ENCODE measurements at places on chromosomes 16 and 17.

- no peak for DNase-seq
These were observed 9.7 kb downstream of the RPUSD1 start for GRCh38 chr16:778447-778846.

DNA sequence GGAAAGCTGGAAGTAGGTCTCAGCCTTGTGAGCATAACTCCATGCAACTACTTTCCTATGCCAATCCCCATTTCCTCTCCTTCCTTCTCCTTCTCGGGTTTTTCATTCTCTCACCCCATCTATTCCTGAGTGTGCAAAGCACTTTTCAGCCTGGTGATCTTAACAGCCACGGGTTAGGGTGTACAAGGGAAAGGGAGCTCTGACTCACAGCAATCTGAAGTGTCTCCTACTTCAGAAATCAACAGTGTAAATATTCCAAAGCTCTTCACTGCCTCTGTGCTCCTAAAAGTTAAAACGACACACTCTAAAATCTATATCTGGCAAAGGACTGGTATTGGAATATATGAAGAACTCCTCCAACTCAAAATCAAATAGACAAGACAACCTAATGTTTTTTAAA is 268.0 kb upstream of the IRX3 start:
- DNase-seq: no peak

- no peak for DNase-seq
These were observed 1.0 kb downstream of the FLOT2 start for GRCh38 chr17:28896491-28896883.

DNA sequence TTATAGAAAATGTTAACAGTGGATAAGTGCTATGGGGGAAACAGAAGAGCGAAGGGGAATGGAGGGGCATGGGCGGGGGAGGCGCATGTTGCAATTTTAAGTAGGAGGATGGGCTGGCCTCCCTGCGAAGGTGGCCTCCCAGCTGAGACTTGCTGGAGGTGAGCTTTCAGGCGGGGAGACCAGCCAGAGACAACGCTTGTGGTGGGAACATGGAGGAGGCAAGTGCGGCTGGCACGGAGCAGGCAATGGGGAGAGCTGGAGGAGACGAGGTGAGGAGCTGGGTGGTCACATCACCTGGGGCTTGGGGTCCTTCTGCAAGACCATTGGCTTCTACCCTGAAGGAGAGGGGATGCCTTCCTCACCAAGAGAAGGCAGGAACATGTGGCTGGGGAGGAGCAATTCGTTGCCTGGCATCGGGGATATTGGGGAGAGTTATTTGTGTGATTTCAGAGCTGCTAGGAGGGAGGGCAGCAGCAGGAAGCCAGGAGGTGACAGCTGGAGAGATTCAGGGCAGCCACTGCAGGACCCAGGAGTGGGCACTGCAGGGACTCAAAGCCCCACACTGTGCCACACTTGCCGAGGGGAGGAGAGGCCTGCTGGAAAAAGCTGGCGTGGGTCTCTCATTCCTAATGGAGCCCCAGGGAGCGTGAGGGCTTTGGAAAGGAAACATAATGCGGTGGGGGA is 34.4 kb downstream of the PMFBP1 start:
- no peak for DNase-seq

DNA sequence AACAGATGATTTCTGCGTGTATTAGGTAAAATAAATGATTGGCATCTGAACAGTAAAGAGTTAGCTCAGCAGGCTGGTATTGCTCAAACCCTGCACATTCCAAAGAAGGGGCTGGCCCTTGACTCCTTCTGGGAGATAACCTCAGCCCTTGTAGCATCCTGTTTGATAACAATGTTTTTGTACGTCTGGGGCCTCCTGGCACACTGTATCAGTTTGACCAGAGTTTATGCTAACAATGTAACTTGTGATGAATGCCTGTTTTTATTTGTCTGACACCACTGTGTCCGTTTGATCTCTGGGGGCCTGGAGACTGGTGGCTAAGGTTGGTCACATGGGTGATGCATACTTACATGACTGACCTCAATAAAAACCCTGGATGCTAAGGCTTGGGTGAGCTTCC is 43.8 kb upstream of the NDRG4 start:
- DNase-seq: no peak

DNA sequence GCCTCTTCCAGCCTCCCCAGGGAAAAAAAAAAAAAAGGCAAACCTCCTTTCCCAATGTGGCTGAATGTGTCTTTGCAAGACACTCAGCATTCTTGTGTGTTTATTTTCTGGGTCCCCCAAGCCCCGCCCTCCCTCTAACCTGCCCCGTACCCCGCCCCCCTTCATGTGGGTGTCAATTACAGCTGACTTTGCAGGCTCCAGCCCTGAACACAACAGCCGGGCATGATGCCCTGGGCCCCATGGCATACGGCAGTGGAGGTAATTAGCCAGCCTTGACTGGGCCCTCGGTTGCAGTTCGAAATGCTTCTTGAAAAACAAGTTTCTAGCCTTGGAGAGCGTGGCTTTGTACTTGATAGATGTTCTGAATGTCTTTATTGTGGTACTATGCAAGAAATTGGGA is 354.7 kb upstream of the RBFOX1 start:
- DNase-seq: no peak

- DNase-seq: no peak
These were observed 168.1 kb downstream of the ZFHX3 start for GRCh38 chr16:72879846-72880245.

GRCh38 chr16:88515371-88515770 is 54.8 kb upstream of the ZC3H18 start:
- DNase-seq: no peak

- DNase-seq: no peak
These were observed 4.4 kb upstream of the SNX29 start for GRCh38 chr16:11972128-11972527.

- peak; percentile 59 for DNase-seq
These were observed 33.7 kb upstream of the MFSD6L start for GRCh38 chr17:8832711-8833352.

DNA sequence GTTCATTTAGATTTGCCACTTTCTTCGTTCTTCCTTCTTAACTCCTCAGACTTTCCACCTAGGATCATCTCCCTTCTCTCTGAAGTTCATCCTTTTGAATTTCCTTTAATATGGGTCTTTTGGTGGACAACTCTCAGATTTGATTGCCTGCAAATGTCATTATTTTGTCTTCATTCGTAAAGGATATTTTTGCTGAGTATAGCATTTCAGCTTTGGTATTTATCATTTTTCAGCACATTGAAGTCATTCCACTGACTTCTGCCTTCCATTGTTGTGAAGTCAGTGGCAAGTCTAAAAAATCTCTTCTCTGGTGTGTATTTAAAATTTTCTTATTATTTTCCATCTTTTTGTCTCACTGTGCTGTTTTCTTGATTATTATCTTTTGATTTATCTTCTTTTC is 45.4 kb downstream of the GAN start:
- DNase-seq: no peak

DNA sequence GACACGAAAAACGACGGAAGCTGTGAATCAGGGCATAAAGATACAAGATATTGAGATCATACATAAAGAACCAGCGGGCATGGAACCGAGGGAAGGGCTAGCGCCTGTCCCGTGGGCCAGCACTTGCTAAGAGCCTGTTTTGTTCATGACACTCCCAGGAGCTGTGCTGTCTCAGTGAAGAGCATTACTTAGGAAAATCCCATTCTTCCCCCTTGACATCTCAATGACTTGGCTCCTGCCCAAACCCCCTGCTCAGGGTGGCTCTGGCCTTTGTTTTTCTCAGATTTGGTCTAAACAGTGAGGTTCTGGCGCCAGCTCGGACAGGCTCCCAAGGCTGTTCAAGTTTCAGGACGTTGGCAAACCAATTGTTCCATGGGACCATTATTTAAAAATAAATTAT is 79.1 kb upstream of the SEC14L1 start:
- DNase-seq: no peak

DNA sequence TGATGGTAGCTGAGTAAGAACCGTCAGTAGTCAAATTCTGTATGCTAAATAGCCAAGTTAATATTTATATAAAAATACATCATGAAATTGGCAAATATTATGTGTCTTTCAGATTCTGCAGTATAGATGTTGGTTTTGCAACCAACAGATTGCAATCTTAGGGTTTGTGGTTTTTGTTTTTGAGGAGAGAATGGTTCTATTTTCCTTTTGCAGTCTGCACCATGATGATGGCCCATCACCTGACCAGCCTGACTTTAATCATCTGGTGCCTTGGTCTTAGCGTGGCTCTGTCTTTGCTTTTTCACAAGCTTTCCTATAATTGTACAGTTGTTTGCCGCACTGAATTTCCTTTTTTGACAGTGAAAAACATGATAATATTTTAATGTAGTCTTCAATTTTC is 50.7 kb downstream of the NUP93 start:
- no peak for DNase-seq

- peak; percentile 61 for DNase-seq
These were observed 21.6 kb downstream of the POLR3E start for GRCh38 chr16:22318690-22319358.

DNA sequence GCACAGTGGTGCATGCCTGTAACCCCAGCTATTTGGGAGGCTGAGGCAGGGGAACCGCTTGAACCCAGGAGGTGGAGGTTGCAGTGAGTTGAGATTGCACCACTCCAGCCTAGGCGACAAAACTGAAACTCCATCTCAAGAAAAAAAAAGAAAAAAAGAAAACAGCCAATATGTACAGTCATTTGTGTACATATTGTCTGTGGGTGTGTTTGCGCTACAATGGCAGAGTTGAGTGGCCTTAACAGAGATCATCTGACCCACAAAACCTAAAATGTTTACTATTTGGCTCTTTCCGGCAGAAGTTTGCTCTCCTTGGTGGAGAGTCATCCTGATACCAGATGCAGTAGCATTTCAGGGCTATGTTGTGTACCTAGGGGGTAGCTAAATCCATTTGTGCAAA is 57.9 kb downstream of the ARSG start:
- DNase-seq: no peak

GRCh38 chr17:32275060-32276042 is 9.7 kb downstream of the RHBDL3 start:
- DNase-seq: no peak

DNA sequence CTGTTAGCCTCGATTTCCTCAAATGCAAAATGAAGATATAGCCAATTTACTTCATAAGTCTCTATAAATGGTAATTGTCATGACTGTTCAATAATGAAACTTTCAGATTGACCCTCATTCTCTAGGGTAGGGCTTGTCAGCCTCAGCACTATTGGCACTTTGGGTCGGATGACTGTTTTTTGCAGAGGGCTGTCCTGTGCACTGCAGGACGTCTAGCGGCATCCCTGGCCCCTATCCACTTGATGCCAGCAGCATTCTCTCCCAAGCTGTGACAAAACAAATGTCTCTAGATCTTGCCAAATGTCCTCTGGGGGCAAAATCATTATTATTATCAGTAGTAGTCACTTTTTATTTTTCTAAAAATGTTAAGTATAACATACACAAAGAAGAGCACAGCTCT is 24.6 kb downstream of the CDH11 start:
- no peak for DNase-seq

DNA sequence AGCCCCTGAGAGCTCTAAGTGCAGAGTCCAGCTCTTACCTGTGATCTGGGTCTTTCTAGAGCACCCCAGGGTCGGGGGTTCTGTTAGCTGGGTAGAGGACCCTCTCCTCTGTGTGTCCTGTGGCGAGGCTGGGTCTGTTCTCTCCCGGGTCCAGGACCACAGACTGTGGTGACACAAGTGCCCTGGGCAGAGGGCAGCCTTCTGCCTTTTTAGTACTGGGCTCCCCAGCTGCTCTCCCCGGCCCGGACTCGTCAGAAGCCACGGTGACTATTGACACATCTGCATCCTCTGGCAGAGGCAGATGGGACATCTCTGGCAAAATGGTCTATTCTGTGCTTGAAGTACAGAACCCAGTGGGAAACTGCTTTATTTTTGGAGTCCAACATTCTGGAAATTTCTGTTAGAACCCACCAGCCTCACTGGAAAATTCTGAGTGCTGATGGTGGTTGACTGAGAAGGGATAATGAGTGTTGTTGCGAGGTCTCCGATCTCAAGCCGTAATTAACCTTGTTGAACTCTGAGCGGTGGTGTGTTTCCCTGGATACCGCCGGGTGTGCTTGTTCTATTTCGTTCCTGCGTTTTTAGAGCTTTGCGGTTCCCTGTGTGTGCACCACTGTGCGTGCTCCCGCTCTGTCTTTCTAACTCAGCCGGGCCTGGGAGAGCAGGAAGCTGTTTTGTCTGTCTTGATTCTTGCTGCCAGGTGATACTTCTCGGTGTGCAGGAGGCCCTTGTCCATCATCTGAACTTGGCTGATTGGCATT is 26.0 kb upstream of the NUDT16L1 start:
- no peak for DNase-seq

- no peak for DNase-seq
These were observed 50.5 kb downstream of the JPH3 start for GRCh38 chr16:87652799-87653198.

GRCh38 chr17:21152731-21153130 is 26.0 kb downstream of the DHRS7B start:
- DNase-seq: no peak

- DNase-seq: no peak
These were observed at the start of gene OTOP2 for GRCh38 chr17:74924250-74924948. Gene OTOP2 (plus strand): TSS chr17:74924273. CDS start chr17:74924633, 360 bp downstream.

DNA sequence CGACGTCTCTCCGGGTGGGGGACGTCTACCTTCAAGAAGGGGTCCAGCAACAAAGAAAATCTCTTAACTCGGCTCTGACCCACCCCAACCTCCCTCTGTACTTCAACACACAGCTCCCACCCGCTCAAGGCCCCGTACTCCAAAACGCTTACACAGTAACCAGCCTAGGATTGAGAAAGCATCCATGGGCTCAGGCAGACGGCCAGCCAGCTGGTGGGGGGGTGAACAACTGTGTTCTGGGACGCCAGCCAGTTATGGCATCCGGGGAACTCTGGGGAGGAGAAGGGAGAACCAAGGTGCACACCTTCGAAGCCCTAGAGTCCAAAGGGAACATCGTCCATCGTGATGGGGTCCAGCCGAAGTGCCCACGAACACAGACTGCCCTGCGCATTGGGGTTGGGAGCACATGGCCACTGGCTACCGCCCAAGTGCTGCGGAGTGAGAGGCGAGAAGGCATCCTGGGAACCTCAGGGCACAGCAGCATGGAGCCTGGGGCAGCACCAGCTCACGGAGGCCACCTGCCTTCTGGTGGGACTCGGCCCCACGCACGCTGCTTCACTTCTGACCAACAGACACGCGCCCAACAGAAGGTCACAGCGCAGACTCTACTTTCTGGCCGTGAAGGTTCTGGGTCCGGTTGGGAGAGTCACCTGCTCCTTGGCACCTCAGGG is 14.3 kb downstream of the SLC16A3 start:
- DNase-seq: no peak

DNA sequence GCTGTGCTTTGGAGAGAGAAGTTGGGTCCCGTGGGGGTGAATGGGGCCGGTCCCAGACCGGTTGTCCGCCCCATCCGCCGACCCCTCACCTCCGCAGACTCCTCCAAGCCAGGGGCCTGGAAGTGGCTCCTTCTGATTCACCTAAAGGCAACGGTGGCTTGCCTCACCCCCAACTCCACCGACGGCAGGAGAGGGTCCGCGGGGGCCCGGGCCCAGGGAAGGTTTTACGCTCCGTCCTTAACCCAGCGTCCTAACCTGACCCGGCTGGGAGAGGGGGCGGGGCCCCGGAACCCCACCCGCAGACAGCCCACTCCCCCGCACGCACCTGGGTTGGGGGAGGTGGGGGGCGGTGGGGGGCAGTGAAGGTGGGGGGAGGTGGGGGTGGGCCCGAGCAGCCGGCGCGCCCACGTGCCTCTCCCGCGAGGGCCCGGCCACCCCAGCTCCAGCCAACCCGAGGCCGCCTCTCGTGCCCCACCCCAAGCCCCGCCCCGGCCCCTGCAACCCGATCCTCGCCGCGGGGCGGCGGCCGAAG is 12.7 kb upstream of the CD300A start:
- DNase-seq: no peak

Measured in activated CD4-positive, CD25-positive, alpha-beta regulatory T cell treated with anti-CD3 and anti-CD28 coated beads, Interleukin-2, amount 50 U/mL, for 72 hours (primary cell).